ENCODE measurements at places on chromosomes 1 and 21.

GRCh38 chr1:16015491-16015890 is 2.4 kb downstream of the HSPB7 start:
- DNase-seq = no peak

DNA sequence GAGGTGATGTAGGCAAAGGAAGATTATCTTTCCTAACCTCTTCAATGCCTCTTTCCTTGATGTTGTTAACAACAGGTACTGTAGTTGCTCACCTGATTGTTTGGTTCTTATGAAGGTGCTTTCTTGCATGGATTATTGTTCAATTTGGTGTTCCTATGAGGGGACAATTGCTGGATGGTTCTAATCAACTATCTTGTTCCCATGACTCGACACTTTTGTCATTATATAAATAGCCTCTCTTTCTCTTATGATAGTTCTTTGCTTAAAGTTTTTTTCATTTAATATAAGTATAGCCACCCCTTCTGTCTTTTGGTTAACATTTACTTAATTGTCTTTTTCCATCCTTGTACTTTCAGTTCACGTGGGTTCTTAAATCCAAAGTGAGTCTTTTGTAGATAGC is 35.5 kb downstream of the OR10R2 start:
- DNase-seq = no peak

- DNase-seq = peak; percentile 23
Measured at GRCh38 chr1:114353262-114353661, 157.7 kb downstream of the TRIM33 start.

DNA sequence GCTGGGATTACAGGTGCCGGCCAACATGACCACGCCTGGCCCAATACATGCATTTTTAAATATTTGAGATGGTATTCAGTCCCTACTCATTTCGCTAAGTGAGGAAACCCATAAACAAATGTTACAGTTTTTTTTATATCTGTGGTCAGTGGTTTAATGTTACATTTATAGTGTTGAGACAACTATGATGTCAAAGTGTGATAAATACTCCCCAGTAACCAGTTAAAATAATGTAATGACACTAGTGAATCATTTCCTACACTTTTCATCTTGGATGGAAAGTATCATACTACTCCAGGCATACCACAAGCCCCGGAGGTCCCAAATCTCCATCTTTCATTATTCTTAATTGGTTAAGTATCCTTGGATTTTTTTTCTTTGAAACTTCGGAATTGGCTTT is 87.5 kb upstream of the KIF26B start:
- no peak for DNase-seq

DNA sequence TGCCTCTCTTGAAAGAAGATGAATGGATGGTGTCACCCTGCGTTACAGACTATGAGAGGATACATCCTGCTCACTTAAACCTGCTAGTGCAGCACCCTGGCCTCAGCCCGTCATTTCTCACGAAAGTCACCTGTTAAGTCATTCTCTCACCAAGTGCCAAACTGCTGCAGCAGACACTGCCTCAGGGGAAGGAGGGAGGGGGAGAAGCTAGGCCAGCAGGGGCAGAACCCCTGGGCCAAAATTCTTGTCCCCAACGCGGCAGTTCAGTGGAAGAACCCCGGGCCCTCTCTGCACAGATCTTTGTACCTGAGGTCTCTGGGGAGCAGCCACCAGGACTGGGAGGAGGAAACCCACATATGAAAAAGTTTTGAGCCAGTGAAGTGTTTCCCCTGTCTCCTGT is 37.6 kb downstream of the SYT6 start:
- DNase-seq = no peak

DNA sequence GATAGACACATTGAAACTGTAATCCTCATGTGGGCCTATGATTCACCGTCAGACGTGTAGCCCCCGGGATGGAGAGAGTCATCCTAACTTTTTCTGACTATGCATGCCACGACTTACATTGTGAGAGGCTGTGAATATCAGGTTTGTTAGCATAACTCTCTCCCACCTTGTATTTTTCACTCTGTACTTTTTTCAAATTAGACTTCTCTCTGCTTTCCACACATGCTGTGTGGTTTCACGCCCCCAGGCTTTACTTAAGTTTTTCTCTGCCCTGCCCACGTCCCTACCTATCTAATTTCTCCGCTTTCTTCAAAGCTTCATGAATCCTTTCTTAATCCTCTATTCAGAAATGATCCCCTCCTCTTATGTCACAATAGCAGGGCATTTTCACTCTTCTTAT is 3.4 kb upstream of the NCAM2 start:
- DNase-seq = no peak

GRCh38 chr1:39147099-39148025 is 57.1 kb upstream of the MACF1 start:
- no peak for DNase-seq

DNA sequence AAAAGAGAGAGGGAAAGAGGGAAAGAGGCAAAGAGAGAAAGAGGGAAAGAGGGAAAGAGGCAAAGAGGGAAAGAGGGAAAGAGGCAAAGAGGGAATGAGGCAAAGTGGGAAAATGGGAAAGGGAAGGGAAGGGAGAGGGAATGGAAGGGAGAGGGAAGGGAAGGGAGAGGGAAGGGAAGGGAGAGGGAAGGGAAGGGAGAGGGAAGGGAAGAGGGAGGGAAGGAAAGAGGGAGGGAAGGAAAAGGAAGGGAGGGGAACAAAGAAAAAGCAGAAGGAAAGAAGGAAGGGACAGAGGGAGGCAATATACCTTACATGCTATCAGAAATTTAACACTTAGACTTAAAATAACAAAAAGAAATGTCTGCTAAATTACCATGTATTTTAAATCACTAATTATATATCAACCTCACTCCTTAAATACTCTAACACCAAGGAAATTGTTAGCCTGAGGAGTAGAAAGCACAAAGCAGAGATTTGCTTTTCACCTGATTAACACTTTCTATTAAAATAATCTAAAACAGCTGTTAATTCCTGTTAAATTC is 41.8 kb downstream of the DUSP10 start:
- no peak for DNase-seq

- DNase-seq = no peak
Measured at GRCh38 chr1:3831689-3832088, 25.3 kb downstream of the CEP104 start.

DNA sequence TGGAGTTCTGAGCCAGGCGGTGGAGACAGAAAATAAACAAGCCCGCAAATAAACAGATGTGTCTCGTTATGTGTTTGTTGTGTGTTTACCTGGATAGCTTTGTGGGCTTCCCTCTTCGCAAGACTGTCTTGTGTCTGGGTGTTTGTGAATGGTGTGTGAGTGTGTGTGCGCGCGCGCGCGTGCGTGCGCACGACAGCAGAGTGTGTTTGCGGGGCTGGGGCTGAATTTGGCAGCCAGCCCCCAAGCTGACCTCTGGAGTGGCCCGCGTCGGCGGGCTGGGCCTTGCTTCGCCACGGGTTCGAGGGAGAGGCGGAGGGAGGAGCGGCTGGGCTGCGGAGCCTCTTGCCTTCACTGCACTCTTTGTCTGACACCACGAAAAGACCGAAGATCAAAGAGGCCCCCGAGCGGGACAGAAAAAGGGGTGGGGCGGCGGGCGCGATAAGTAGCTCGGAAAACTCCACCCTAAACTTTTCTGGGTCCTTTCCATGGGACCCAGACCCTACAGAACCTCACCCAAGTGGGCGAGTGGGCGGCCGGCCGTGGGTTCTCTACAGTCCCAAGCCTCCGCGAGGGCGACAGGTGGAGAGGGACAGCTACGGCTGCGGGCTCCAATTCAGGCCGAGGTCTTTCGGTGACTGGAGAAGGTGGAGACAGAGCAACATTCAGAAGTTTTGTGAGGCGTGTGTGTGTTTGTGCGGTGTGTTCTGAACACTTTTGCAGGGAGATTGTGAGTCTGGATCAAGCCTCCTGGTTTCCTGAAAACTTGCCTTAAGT is 14.5 kb downstream of the PAX7 start:
- no peak for DNase-seq

GRCh38 chr1:101081496-101082488 is 56.2 kb upstream of the DPH5 start:
- DNase-seq = no peak

DNA sequence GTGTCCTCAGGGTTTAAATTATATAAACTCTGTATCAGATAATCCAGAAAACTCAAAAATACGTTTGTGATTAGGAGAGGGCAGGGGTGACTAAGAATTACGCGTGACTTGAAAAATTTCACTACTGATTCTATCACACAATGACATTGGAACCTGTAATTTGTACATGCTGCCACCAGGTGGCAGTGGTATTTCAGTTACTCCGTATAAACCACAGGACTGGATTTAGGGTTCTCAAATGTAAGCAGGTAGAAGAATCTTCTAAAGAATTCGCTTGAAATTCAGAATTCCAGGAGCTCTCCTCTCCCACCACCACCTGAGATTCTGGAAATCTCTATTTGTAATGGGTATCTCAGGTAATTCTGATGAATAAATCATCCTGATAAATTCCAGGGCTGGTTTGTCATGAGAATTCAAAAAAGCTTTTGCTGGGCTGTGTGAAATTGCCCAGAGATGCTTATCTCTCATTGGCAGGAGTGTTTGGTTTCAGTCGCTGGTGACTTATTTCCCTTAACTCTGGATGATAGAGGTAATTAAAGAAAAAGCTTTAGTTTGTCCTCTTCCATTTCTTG is 1.7 kb upstream of the KRTAP7-1 start:
- DNase-seq = peak; percentile 11

DNA sequence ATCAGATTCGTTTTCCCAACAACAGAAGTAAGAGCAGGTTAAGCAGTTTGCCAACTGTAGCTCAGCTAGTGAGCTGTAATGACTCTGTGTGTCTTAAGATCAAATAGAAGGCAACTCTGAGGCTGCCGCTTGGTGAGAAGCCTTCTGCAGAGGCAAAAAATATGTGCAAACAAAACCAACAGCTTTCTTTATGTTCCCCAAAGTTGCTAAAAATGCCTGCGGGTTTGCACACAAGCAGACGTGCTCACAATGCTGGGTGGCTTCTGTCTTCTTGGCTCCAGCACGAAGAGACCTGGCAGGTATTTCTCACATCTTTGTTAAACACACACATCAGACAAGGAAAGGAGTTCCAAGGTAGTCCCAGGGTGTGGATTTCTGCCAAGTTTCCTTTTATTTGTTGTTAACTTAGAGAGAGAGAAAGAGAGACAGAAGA is 158.9 kb upstream of the JUN start:
- DNase-seq = no peak

DNA sequence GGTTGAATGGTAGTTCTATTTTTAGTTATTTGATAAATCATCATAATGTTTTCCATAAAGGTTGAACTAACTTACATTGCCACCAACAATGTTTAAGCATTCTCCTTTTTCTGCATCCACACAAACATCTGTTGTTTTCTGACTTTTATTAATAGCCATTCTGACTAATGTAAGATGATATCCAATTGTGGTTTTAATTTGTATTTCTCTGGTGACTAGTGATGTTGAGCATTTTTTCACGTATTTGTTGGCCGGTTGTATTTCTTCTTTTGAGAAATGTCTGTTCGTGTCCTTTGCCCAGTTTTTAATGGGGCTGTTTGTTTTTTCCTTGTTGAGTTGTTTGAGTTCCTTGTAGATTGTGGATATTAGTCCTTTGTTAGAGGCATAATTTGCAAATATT is 24.6 kb upstream of the SLC35F3 start:
- DNase-seq = no peak

GRCh38 chr1:19654886-19655717 is 9.6 kb upstream of the HTR6 start:
- DNase-seq = no peak

- DNase-seq = no peak
Measured at GRCh38 chr1:205840146-205840923, 9.6 kb downstream of the PM20D1 start.

GRCh38 chr1:93692026-93692425 is 10.4 kb upstream of the BCAR3 start:
- no peak for DNase-seq

- DNase-seq = no peak
Measured at GRCh38 chr21:41703857-41704501, 62.9 kb downstream of the RIPK4 start.

- peak; percentile 5 for DNase-seq
Measured at GRCh38 chr1:97163591-97164275, 442.1 kb downstream of the PTBP2 start.

DNA sequence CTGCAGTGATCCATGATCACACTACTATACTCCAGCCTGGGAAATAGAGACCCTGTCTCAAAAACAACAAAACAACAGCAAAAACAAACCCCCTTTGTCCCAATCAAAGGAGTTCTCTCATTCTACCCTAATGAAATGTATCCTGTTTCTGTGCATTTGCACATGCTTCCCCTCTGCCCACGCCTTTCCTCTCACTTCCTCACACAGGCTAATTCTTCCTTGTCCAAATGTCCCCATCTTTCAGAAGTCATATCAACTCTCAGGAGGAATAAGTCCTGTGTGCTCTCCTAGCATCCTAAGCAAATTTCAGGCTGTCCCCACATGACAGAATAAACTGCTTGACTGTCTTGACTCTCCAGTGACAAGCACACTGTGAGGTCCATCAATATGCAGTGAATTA is 8.1 kb upstream of the ATP1B1 start:
- DNase-seq = peak; percentile 80

- peak; percentile 59 for DNase-seq
Measured at GRCh38 chr1:94514095-94514727, 27.3 kb downstream of the F3 start.

GRCh38 chr1:224894915-224895314 is 34.6 kb upstream of the DNAH14 start:
- peak; percentile 6 for DNase-seq

GRCh38 chr1:229751610-229752009 is 125.6 kb downstream of the URB2 start:
- DNase-seq = no peak

- no peak for DNase-seq
Measured at GRCh38 chr1:25799352-25799934, 550 bp upstream of the SELENON start.

- DNase-seq = no peak
Measured at GRCh38 chr21:22343303-22343702, 1345.1 kb downstream of the NCAM2 start.

GRCh38 chr21:36985751-36986594 is 19.5 kb upstream of the HLCS start:
- DNase-seq = no peak

- peak; percentile 55 for DNase-seq
Measured at GRCh38 chr1:109794319-109795132, 30.8 kb upstream of the EPS8L3 start.

DNA sequence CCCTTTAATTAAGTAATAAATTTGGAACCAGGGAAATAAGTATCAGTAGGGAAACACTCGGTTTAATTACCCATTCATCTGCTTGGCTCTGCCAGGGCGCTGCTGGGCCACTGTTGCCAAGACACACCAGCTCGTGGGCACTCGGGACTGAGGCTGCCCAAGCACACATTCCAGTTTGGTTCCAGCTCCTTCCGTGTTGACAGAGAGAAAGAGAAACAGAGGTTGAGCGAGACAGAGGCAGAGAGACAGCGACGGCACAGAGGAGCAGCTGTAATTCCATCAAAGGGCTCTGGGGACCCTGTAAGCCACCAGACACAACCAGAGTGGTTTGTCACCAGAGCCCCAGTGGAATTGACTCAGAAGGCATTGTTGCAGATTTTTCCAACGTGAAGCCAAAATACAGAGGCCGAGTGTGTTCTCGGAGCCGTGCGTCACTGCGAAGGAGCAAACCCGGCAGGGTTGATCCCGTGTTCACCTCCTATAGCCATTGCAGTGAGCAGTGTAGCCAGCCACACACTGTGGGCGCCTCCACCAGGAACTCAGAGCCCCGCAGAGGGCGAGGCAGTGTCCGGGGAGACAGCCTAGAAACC is 33.5 kb downstream of the SYF2 start:
- DNase-seq = no peak

GRCh38 chr1:48908606-48909005 is 131.9 kb upstream of the BEND5 start:
- DNase-seq = no peak
